Esophagus squamous epithelium (tissue), 5 donors: ENCODE measurements at places on chromosomes 7 and 10.

DNA sequence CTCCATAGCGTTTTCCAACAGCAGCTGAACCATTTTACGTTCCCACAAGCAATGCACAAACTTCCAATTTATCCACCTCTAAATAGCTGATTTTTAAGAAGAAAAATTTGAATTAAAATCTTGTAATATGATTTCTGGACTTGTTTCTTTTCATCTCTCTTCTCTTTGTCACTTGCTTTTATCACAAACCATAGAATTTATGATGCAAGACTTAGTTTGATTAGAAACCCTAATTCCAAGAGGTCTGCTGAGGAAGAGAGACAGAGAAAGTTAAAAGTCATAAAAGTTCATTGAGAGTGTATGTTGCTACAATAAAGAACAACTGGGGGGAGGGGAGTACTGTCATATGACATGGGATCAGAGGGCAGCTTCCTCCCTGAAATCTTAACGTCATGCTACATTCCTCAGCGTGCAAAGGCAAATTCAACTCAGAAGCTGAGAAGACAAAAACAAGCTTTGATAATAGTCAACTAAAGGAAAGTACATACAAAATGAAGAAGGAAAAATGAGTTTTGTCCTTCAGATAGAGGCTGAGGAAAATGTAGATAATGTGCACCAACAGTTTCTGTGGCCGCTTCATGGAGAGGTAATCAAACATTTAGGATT is 18.4 kb upstream of the CUBN start:
- no peak for DNase-seq

GRCh38 chr7:81577642-81578340 is 192.1 kb downstream of the HGF start:
- DNase-seq: no peak

DNA sequence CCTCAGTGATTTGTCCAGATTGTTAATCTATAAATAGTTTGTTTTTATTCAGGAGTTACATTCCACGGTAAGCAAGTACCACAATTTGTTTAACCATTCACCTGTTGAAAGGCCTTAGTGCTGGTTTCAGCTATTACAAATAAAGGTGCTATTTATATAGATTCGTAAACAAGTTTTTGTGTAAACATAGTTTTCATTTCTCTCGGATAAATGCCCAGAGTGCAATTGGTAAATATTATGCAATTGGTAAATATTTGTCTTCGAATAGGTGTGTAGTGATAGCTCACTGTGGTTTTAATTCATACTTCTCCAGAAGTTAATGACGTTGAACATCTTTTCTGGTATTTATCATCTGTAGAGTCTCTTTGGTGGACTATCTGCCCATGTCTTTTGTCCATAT is 76.4 kb upstream of the RSU1 start:
- DNase-seq: no peak

DNA sequence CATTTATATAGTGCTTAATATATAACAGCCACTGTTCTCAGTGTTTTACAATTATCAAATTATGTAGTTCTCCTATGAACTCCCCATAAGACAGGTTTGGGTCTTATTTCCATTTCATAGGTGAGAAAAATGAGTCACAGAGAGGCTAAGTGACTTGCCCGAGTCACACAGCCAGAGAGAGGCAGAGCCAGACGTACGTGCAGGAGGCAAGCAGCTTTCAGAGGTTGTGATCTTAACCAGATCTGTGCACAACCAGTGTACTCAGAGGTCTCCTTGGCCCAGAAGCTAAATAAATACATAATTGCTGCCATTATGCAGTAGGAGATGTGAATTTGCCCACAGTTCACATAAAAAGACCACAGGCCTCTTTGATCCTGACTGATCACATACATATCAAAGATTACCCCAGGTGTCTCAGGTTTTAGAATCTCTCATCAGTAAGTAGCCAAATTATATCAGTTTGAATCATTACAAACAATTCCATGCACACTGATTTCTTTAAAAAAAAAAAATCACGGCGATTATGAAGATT is 304.7 kb upstream of the AOAH start:
- no peak for DNase-seq

DNA sequence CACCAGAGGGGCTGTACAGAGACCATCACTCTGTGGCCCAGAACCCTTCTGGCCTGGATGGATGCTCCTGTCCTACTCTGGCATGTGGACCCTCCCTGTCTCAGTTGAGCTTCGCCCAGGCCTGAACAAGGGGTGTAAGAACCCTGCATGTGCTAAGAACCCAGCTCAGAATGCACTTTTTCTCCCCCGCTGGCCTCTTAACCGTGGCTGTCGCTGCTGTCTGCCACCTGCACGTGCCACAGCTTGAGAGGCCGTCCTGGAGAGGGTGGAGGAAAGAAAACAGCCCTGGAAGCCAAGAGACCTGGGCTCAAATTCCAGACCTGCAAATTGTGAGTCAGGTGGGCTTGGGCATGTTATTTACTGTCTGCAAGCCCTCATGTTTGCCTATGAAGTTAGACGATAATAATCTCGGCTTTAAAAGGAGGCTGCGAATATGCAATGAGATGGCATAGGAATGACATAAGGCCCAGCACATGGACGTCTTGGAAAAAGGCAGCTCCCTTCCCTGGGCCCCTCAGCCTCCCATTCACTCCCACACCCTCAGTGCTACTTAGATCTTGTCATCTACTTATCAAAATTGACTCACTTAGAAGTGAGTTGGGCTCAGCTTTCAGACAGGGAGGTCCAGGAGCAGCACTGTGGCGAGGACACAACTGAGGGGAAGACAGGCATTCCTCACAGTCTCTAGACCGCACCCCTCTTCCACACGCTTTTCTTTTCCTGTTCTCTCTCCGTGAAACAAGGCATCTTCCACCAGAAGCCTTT is 31.4 kb downstream of the FIGNL1 start:
- no peak for DNase-seq

DNA sequence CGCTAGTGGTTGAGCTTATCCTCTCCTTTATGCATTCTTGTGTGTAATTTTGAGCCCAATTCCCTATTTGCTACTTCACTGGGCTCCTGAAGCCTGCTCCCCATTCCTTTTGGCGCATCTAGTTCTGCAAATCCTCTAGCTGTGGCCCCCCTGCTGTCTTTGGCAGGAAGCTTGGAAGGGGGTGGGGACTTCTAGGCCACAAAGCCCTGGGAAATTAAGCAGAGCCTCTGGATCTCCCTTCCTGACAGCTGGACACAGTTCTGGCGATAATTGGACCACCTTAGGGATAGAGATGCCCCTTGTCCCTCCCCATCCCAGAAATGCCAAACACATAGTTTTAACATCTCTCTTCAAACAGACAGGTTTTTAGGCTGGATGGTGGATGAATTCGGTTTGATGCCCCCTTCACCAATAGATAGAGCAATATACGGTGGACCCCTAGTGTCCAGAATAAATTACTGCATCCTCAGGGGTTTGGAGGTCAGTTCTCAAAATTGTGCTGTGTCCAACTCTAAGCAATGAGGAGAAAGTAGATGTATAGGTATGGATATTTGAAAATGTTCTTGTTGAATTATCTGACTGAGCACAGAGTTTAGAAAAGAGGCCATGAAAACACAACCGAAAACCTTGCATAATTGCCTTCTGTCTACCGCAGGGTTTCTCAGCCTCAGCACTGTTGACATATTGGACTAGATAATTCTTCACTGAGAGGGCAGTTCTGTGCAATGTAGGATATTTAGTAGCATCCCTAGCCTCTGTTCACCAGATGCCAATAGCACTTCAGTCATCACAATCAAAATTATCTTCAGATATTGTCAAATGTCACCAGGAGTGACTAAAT is 75.5 kb downstream of the PAPSS2 start:
- no peak for DNase-seq

DNA sequence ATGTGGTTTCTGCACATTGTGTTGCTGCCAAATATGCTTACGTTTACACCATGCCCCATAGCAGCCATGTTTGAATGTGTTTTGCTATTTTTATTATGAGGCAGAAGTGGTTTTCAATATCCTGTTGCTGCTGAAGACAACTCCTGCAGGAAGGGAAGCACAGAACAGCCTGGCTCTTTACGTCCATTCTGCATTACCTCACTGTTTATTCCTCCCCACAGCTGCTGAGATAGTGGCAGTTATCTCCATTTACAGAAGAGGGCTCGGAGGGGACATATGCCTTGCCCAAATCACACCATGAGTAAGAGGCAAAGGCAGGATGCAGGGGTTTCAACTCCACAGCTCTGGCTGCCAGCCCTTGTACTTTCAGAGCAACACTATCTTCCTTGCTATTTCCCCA is 35.3 kb downstream of the PLPP4 start:
- no peak for DNase-seq

DNA sequence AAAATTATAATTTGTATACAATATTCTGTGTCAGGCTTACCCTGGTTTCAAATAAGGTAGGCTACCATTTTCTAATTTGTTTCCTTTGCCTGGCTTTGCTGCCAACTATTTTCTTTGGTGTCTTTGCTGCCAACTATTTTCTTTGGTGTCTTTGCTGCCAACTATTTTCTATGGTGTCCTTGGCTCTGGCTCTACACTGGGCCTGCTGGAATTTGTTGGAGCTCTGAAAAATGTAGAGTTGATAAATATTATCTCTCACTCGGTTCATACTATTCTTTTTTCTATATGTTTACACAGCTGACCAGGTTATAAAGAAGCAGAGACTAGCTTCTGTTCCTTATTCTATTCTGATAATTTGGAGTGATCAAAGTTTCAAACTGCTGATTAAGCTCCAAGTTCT is 768.0 kb upstream of the PHF14 start:
- no peak for DNase-seq

GRCh38 chr10:44715136-44715535 is 196.0 kb upstream of the TMEM72 start:
- no peak for DNase-seq

- DNase-seq: no peak
Observed at GRCh38 chr7:2043316-2044039, 189.3 kb downstream of the MAD1L1 start.

DNA sequence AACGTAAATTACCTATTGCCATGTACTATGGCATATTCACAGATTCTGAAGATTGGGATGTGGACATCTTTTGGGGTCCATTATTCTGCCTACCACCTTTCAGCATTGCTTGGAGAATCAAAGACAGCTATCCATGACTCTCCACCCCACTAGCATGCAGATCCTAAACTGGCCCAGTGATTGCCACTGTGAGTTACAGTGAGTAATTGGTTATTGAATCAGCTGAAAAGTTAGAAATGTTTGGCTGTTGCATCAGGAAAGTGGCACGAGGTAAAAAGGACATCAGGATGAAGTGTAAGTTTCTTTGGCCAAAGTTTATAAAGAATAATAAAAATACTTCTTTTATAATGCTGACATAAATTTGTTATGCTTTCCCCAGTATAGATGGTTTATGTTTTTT is 148.2 kb upstream of the ETV1 start:
- no peak for DNase-seq

- DNase-seq: no peak
Observed at GRCh38 chr10:79434223-79434687, 11.2 kb downstream of the ZCCHC24 start.

DNA sequence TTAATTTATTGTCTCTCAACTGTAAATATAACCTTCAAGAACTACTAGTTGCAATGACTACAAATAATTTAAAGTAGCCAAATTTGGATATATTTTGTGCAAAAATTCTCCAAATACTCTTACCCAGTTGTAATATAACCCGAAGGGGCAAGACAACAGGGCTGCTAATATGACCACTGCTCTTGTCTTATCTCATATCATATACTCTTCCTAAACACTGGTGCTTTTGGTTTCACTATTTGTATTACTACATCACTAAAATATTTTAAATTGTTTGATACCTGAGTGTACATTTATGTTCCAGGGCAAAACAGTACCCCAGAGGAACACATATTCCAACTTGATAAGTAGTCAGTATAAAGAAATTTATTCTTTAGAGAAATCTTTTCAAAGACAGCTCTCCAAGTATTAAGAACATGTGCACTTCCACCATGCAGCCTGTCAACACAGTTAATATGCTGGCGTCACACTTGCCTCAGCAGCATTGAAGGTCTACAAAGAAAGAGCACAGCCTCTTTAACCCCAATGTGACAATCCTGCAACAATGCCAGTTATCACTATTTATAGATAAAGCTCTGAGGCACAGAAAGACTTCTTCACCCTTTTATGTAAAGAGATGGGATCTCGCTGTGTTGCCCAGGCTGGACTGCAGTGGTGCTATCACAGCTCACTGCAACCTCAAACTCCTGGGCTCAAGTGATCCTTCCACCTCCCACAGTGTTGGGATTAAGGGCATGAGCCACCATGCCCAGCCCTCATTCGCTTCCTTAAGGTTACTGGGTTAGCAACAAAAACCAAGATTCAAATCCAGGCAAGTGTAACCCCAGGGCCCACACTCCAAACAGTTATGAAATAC is 37.8 kb downstream of the RHEB start:
- DNase-seq: no peak

GRCh38 chr10:125217990-125218675 is 57.8 kb upstream of the CTBP2 start:
- DNase-seq: no peak

DNA sequence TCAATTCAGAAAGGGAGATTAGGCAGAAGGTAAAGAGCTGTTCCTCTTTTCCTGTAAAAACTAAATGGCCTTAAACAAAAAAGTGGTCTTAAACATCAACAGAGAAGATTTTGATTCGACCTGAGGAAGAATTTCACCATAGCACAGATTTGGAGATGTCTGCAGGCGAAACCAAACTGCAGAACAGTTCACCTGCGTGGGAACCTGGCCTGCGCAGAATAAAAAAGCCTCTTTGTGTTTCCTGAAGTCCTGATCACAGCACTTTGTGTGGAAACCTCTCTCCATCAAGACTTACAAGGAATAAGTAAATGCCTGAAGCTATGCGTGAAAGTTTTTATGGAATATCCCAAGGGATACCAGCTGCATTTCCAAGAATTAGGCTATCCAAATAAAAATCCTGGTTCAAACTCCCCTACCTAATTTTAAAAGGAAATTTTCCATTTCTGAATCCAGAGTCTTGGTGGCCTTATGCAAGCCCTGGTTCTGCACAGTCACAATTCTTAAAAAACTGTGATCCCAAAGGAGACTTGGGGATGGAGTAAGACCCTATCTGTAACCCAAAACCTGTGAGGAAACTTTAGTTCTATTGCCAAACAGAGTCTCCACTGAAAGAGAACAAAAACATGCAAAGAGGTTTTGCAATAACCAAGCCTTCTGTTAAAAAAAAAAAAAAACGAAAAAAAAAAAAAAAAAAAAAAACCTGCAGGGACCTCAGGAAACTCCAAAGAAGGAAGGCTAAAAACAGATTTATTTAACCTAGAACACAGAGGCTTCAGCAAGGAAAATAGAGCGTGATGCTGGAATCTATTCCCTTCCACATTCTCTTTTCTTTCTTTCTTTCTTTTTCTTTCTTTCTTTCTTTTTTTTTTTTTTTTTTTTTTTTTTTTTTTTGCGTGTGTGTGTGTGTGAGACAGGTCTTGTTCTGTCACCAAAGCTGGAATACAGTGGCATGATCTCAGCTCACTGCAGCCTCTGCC is 10.4 kb downstream of the CALML3 start:
- DNase-seq: no peak

GRCh38 chr10:127485153-127485857 is 63.8 kb upstream of the NPS start:
- DNase-seq: no peak

DNA sequence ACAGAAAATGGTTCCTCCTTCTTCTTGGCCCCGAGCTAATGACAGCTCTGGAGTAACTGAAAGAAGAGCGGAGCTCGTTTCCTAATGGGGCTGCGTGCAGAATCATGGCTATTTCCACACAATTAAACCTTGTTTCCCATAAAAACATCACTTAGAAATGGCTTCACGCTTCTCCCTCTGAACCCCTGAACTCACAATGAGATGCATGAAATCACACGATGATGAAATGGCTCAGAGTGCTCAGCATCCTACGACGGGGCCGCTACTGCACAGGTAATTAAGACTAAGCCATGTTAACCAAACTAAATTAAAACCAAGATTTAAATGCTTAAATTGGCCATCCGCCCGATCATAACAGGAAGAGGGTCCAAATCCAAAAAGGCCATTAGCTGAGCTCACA is 80.0 kb upstream of the DNAAF5 start:
- DNase-seq: no peak
